ENCODE measurements at places on chromosomes 1 and 21.

- no peak for DNase-seq
Observed at GRCh38 chr21:38671773-38672172, 134.0 kb upstream of the ETS2 start.

GRCh38 chr1:175708787-175709186, 34.6 kb downstream of the TNR start:
- DNase-seq: no peak

DNA sequence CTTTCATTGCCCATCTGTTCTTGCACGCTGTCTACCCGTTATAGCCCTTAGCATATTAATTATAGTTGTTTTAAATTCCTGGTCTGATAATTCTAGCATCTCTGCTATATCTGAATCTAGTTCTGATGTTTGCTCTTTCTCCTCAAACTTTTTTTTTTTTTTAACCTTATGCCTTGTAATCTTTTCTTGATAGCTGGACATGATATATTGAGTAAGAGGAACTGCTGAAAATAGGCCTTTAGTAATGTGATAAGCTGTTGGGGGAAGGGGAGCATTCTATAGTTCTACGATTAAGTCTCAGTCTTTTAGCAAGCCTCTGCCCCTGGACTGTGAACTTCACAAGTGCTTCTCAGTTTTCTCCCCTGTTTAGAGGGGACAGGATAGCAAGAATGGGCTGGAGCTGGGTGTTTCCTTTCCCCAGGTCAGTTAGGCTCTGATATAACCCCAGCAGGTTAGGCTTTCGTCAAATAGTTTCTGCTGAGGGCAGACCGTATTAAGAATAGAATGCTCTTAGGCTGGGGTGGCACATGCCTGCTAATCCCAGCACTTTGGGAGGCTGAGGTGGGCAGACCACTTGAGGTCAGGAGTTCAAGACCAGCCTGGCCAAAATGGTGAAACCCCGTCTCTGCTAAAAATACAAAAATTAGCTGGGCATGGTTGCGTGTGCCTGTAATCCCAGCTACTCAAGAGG, 62.2 kb downstream of the ZFYVE9 start:
- no peak for DNase-seq

GRCh38 chr1:188394677-188395076, 1565.9 kb downstream of the PLA2G4A start:
- DNase-seq: no peak

DNA sequence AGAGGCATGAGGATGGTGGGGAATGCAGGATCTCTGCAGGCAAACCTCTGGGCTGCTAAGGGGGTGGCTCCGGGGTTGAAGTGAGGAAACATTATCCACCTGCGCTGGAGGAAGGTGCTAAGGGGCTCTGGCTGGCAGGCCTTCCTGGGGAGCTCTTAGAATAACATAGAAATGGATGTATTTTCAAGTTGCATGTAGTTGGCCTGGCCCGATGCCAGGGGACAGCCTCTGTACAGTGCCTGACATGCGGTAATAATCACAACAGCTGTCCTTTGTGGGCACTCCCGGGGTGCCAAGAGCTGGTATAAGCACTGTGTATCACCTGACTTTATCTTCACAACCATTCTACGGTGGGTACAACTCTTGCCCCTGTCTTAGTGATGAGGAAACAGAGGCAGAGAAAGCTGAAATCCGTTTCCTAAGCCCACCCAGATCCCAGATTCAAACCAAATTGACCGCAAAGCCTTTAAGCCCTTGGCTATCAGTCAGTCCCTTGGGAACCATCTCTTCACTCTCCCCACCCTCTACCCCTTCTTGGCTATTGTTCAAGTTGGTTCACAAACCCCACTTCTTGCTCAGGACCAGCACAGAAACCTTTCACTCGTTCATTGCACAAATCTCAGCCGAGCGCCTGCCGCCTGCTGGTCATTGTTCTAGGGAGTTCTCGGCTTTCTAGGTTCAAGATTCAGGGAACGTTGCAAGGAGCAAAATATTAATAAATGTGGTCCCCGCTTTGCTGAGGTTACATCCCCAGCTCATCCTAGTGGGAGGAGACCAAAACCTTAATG, 30.9 kb downstream of the PADI4 start:
- no peak for DNase-seq

GRCh38 chr1:27161594-27161993, 6.7 kb upstream of the SLC9A1 start:
- DNase-seq: no peak

DNA sequence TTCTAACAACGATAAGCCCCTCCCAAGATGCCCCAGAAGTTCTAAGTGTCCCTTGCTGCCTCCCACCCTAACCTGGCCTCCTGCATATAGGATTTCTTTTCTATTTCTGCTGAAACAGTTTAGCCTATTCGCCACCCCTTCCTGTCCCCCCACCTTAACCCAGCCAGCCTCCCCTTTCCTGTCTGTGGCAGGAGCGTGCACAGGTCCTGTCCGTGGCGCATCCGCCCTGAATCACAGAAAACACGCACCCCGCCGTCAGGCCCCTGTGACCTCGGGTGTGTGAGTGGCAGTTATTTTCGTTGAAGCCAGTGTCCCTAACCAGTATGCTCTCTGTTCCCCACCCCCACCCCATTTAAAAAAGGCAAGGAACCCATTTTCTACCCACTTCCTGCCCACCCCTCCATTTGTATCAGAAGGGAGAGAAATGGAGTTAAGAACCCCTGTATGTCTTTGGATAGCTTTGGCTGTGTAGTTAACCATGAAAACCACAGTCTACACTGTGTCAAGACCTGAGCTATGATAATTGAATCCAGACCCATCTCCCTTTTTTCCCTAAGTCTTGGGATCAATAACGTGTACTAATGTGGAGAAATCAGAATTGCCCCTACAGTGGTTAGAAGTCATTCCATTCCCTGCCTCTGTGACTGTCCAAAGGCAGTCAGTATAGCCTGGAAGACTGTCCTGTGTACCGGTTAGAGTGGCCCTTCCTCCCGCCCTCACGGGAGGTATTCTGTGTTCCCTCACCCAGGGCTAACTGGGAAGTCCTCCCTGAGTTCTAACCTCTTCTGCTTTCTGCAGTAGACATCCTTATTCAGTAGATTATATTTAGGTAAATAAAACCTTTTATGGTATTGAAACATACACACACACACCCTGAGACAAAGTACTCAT, 1.8 kb downstream of the PLEKHO1 start:
- DNase-seq: peak; percentile 37
